Right ventricle myocardium superior (tissue), 1 donor: ENCODE measurements at places on chromosomes 3 and 15. TPM values are rescaled to one million over a fixed set of nuclear protein-coding genes. Genes with fewer than 3 reads are reported as not detected.

UCN2 gene
- total RNA-seq = not detected

AADACL2 gene
- total RNA-seq = not detected

CCR8 gene
- total RNA-seq = not detected

PARP15 gene
- total RNA-seq = 0.40 TPM

UBE2Q2 gene
- total RNA-seq = 21.1 TPM

TMEM212 gene
- total RNA-seq = not detected

ATP10A gene
- total RNA-seq = 0.75 TPM

P4HTM gene
- total RNA-seq = 25.1 TPM

TCAIM gene
- total RNA-seq = 30.2 TPM

GP5 gene
- total RNA-seq = not detected

IQCH gene
- 1.6 TPM for total RNA-seq

DUOX2 gene
- 0.08 TPM for total RNA-seq

PCLAF gene
- total RNA-seq = 0.59 TPM

PLA1A gene
- 1.6 TPM for total RNA-seq

POLQ gene
- total RNA-seq = 0.43 TPM

PRSS50 gene
- 0.16 TPM for total RNA-seq

C3orf80 gene
- total RNA-seq = not detected

RNF7 gene
- total RNA-seq = 87.4 TPM

CPN2 gene
- total RNA-seq = 2.4 TPM

RAB6B gene
- total RNA-seq = 48.5 TPM

PAQR9 gene
- 10.6 TPM for total RNA-seq

ANKRD63 gene
- total RNA-seq = 0.65 TPM
